IPS DF 6.9 (cell line): ENCODE measurements at places on chromosomes 5 and 9.

DNA sequence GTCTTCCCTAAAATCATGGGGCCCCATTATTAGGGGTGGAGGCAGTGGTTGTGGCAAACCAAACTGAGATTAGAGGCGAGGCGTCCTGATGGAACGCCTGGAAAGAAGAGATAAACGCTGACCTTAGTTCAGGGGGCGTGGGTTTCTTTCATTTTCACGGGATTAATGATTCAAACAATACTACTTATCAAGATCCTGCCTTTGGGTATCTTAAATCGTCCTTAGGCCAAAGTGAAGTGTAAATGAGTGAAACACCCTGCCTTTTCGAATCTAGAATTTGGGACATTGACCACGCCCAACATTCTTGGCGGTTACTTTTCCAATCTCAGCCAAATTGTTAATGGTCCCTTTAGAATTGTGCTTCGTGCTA lies 1.0 kb upstream of the UBTD2 start:
- DNase-seq: no peak
- no peak overlapping the region for H3K27ac ChIP-seq
- H3K4me3 ChIP-seq: peak overlapping the region; percentile 65
- H3K36me3 ChIP-seq: no peaks in the 10 kb centered on the region

DNA sequence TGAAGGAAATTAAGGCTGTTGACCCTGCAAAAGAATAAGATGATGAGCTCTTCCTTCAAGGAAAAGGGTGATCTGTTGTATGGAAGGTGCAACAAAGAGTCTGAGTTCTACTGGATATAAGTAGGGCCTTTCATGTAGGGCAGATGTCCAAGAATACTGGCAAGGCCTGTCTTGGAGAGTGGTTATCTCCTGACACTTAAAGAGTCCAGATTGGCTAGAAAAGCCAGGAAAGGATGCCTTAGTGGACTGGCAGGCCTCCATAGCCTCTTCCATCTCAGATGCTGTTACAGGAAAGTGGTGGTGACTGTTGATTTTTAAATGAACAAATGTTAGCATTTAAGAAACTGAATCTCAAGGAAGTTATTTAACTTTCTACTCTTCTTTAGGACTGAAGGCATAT lies 396.2 kb downstream of the RAB3C start:
- DNase-seq: no peak
- no peaks in the 10 kb centered on the region for H3K27me3 ChIP-seq
- no peaks in the 10 kb centered on the region for H3K4me1 ChIP-seq
- no peak overlapping the region for H3K4me3 ChIP-seq
- H3K36me3 ChIP-seq: no peaks in the 10 kb centered on the region

- no peaks in the 10 kb centered on the region for H3K36me3 ChIP-seq
- H3K4me3 ChIP-seq: no peak overlapping the region
- DNase-seq: no peak
- H3K27ac ChIP-seq: no peak overlapping the region
- no peaks in the 10 kb centered on the region for H3K27me3 ChIP-seq
These were observed 45.3 kb upstream of the TTC39B start for GRCh38 chr9:15352306-15352705.

DNA sequence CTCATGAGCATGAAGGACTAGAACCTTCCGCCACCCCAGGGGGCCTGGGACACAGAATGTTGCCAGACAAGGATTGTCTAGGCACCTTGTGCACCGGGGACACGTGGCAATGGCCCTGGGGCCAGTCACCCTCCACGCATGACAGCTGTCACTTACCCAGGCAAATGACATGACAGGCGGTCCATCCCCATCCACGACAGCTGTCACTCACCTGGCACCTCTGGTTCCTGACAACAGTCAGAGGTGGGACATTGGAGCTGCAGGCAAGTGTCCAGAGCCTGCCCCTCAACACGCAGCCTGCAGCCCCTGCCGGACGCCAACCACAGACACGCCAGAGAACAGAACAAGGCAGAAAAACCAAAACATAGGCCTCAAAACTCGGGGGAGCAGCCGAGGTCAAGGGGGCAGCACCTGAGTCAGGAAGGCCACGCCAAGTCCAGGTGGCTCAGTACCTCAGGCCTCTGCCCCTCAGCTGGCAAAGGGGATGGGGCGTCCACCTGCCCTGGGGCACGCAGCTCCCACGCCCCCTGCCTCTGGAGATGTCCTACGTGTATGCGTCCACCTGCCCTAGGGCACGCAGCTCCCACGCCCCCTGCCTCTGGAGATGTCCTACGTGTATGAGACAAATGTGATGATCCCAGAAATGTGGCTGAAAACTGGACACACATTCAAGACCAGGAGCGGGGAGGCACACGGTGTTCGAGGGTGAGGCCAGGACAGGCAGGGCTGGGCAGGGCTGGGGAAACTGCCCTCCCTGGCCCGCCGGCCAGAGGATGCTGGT lies 14.5 kb downstream of the VAV2 start:
- DNase-seq: no peak
- no peak overlapping the region for H3K4me3 ChIP-seq
- H3K4me1 ChIP-seq: peaks cover 2% of the 10 kb centered on the region; the same call in 1 of the 2 replicates
- H3K27ac ChIP-seq: no peak overlapping the region
- H3K27me3 ChIP-seq: no peaks in the 10 kb centered on the region

DNA sequence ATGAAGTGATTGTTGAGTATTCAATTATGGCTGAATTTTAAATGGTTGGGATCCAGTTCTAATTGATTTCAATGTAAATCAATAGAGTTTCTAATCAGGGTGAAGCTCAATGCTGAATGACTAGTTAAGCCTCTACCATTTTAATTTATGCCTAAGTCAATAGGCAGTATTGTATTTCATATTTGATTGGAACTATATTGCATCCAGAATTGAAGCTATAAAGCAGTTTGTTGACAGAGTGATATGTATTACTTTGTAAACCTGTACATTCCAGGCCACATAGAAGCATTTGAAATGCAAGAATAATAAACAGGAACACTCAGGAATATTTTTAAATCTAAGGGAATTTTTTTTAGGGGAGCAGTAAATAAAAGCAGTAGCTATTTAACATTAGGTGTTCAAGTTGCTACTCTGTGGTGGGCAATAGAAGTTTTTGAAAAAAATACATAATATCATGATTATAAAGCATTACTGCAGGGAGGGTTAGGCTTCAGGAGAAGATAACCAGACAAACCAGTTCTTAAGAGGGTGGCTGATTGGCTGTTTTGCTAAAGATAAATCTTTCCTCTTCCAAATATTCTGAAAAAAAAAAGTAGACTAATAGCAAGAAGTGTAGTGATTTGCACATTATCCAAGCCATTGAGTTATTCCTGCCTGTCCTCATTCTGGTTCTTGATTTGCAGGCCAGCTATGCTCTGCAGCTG lies 492.0 kb upstream of the MEF2C start:
- H3K27ac ChIP-seq: no peak overlapping the region
- no peaks in the 10 kb centered on the region for H3K4me1 ChIP-seq
- H3K4me3 ChIP-seq: no peak overlapping the region
- no peaks in the 10 kb centered on the region for H3K27me3 ChIP-seq

DNA sequence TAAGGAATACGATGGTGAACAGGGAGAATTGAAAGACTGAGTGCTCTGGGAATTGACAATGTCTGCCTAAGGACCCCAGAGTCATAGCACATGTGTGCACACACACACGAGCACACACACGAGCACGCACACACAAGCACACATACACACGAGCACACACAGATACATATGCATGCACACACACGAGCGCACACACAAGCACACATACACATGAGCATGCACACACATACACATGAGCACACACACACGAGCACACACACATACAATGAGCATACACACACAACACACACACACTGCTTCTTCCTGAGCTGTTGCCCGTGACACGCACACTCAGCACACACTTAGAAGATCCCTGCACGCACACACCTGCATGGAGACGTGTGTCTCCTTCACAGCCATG lies 10.9 kb upstream of the UNC5A start:
- H3K27me3 ChIP-seq: no peaks in the 10 kb centered on the region
- no peak for DNase-seq
- H3K4me1 ChIP-seq: no peaks in the 10 kb centered on the region; the same call in 1 of the 2 replicates
- H3K36me3 ChIP-seq: no peaks in the 10 kb centered on the region
- no peak overlapping the region for H3K27ac ChIP-seq

- no peaks in the 10 kb centered on the region for H3K36me3 ChIP-seq
- H3K4me3 ChIP-seq: no peak overlapping the region
- DNase-seq: peak; percentile 61
- no peak overlapping the region for H3K27ac ChIP-seq
- no peaks in the 10 kb centered on the region for H3K27me3 ChIP-seq
- H3K4me1 ChIP-seq: no peaks in the 10 kb centered on the region
These were observed 148.0 kb downstream of the TARS1 start for GRCh38 chr5:33588654-33589372.

DNA sequence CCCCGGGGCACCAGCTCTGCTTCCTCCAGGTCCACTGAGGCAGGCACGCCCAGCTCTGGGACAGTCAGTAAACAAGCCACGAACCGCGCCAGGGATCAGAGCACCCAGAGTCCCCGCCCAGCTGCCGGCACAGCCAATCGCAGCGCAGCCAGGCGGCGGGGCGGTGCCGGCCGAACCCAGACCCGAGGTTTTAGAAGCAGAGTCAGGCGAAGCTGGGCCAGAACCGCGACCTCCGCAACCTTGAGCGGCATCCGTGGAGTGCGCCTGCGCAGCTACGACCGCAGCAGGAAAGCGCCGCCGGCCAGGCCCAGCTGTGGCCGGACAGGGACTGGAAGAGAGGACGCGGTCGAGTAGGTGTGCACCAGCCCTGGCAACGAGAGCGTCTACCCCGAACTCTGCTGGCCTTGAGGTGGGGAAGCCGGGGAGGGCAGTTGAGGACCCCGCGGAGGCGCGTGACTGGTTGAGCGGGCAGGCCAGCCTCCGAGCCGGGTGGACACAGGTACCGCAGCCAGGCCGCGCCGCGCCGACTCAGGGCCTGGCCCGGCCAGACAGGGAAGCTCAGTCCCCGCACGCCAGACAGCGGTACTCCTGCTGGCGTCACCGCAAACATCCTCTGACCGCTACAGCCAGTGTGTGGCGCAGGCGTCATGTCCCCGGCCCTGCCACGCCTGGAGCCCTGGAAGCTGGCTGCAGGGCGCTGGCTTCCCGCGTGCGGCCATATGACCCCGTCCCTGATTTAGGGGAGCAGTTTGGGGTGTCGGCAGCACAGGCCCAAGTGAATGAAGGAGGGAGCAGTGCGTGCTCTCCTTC lies at the start of gene CTSL:
TSS of gene CTSL (plus strand) at position 220 of the 810 bp plus-strand sequence. CDS start 1,485 bp downstream, outside the sequence.
- no peaks in the 10 kb centered on the region for H3K36me3 ChIP-seq
- no peaks in the 10 kb centered on the region for H3K27me3 ChIP-seq
- no peaks in the 10 kb centered on the region for H3K4me1 ChIP-seq
- DNase-seq: peak; percentile 77
- no peak within 1 kb of the TSS for H3K27ac ChIP-seq

DNA sequence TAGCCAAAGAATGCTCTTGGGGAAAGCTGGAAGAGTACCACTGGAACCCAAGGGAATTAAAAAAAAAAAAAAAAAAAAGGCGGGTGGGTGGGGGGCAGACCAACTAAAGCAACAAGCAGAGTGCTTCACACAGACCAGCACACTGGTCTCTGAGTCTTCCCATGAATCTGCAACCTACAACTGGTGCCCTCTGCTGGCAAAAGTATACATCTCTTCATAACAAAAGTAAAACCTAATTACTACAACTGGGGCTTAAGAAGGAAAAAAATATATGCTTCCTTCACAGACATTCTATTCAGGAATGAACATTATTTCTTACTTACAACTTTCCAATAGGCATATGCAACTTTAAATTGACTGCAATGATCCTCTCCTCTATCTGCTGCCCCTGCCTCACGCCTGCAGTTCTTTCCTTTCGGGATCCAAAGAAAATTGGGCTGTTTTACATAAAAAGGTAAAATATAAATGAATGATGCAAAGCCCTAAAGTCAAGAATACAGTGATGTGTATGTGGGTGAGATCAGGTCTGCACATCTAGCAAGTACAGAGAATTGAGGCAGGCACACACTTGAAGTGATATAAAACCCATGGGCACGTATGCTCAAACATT lies 7.2 kb upstream of the KLHL3 start:
- no peak overlapping the region for H3K27ac ChIP-seq
- H3K4me1 ChIP-seq: no peaks in the 10 kb centered on the region; the same call in 1 of the 2 replicates
- no peak for DNase-seq
- no peaks in the 10 kb centered on the region for H3K36me3 ChIP-seq
- H3K27me3 ChIP-seq: no peaks in the 10 kb centered on the region

- no peaks in the 10 kb centered on the region for H3K36me3 ChIP-seq
- peaks cover 8% of the 10 kb centered on the region for H3K4me1 ChIP-seq
- no peak overlapping the region for H3K27ac ChIP-seq
- no peak overlapping the region for H3K4me3 ChIP-seq
- no peak for DNase-seq
These were observed 49.7 kb upstream of the STXBP1 start for GRCh38 chr9:127562279-127562796.

DNA sequence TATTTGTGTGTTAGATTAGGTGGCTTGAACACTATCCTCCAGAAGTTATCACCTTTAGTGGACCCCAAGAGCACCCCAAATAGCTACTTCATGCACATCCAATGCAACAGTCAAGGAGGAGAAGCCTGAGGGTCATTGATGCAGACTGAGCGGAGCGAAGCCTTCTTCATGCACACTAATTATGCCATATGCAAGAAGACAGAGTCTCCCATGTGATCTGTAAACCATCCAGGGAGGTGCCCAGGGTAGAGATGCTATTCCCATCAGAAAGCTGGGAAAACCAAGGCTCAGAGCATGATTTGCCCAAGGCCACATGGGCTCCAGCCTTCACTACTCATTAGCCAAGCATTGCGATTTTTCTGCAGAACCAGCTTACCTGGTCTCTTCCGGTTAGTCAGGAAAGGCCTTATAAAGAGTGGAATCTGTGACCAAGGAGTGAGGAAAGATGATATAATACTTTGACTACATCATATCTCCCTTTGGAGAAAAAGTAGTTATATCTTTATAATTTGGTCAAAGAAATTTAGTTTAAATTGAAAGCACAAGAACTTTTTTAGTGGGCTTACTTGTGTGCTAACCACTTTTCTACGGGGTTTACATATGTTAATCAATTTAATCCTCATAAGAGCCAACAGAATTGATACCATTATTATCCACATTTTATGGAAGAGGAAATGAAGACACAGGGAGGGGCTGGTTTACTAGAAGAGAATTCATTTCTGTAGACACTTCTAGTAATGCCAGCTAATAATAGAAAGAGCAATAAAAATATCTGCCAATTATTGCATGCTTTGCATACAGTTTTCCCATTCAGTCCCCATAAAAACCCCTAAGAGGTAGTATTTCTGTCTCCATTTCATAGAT lies 220.0 kb downstream of the ESM1 start:
- H3K4me1 ChIP-seq: no peaks in the 10 kb centered on the region
- H3K4me3 ChIP-seq: no peak overlapping the region
- no peak for DNase-seq
- H3K27ac ChIP-seq: no peak overlapping the region

DNA sequence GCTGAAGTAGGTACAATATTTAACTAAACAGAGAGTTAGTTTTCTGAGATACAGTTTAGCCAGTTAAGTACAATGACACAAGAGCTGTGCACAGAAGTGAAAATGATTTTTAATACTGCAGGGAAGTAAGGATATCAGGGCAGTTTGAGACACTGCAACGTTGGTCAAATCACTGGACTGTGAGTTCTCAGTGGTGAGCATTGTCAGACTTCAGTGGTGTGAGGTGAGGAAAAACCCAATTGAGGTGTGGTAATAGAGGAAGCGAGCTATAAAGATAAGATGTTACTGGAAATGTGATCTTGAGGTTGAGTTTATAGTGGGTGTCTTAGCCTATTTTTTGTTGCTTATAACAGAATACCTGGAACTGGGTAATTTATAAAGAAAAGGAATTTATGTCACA lies 12.8 kb upstream of the FBXL7 start:
- no peak overlapping the region for H3K27ac ChIP-seq
- H3K36me3 ChIP-seq: no peaks in the 10 kb centered on the region
- no peaks in the 10 kb centered on the region for H3K27me3 ChIP-seq
- H3K4me1 ChIP-seq: no peaks in the 10 kb centered on the region
- DNase-seq: no peak

- no peak for DNase-seq
- no peak overlapping the region for H3K27ac ChIP-seq
- no peaks in the 10 kb centered on the region for H3K27me3 ChIP-seq
These were observed 266.1 kb downstream of the CWC27 start for GRCh38 chr5:65034813-65035209.
